ENCODE measurements at places on chromosomes 6 and 20. TPM values are rescaled to one million over a fixed set of nuclear protein-coding genes. Genes with fewer than 3 reads are reported as not detected.

The ZHX3 gene
- total RNA-seq: 32.8 TPM

The RNASET2 gene
- 27.9 TPM for total RNA-seq

The KIF6 gene
- 0.15 TPM for total RNA-seq

The COL10A1 gene
- not detected for total RNA-seq

The CDSN gene
- 0.10 TPM for total RNA-seq

The CD83 gene
- total RNA-seq: 2.3 TPM

The CDH26 gene
- 1.4 TPM for total RNA-seq

The LPIN3 gene
- 12.1 TPM for total RNA-seq

The TPX2 gene
- total RNA-seq: 2.0 TPM

The FILIP1 gene
- total RNA-seq: 86.3 TPM

The DOK5 gene
- total RNA-seq: 10.9 TPM

The UBE2J1 gene
- 26.1 TPM for total RNA-seq

The HLA-G gene
- total RNA-seq: 0.42 TPM

The STX11 gene
- total RNA-seq: 11.3 TPM

The TGM3 gene
- total RNA-seq: not detected

The DLK2 gene
- 0.68 TPM for total RNA-seq

The SLC17A9 gene
- 2.1 TPM for total RNA-seq

The C20orf202 gene
- total RNA-seq: 0.24 TPM

The ARHGAP40 gene
- not detected for total RNA-seq

The CST4 gene
- total RNA-seq: not detected

The TINAG gene
- 0.12 TPM for total RNA-seq

The CENPW gene
- total RNA-seq: 1.3 TPM

The RAMACL gene
- total RNA-seq: 1.6 TPM

The FUT9 gene
- total RNA-seq: not detected

The TSHZ2 gene
- 12.0 TPM for total RNA-seq

The DDX43 gene
- 0.80 TPM for total RNA-seq

The FERMT1 gene
- total RNA-seq: 1.5 TPM

The RIN2 gene
- total RNA-seq: 43.9 TPM

The THBD gene
- total RNA-seq: 50.5 TPM

The PTCRA gene
- not detected for total RNA-seq

The ADGRB3 gene
- total RNA-seq: 1.7 TPM

The ZSCAN16 gene
- 2.4 TPM for total RNA-seq

The CALHM4 gene
- total RNA-seq: not detected

The EYS gene
- not detected for total RNA-seq

The BMP7 gene
- 23.9 TPM for total RNA-seq

The ARMH2 gene
- total RNA-seq: not detected

The HACE1 gene
- total RNA-seq: 10.8 TPM

The ZSCAN31 gene
- total RNA-seq: 11.4 TPM

The TRIM31 gene
- not detected for total RNA-seq

The ACSS2 gene
- 118 TPM for total RNA-seq

The HUS1B gene
- total RNA-seq: not detected

The ADGB gene
- total RNA-seq: not detected

The CLIC5 gene
- 109 TPM for total RNA-seq

The HLA-DRB1 gene
- total RNA-seq: 45.9 TPM

The ZBP1 gene
- 0.47 TPM for total RNA-seq

The AGER gene
- total RNA-seq: 2.8 TPM

The TSBP1 gene
- total RNA-seq: not detected

The HLA-DMB gene
- 15.8 TPM for total RNA-seq

The SCRT2 gene
- not detected for total RNA-seq

Measured in left cardiac atrium (tissue), 4 donors.